GM13977 (cell line): ENCODE measurements at places on chromosomes 11 and 22.

DNA sequence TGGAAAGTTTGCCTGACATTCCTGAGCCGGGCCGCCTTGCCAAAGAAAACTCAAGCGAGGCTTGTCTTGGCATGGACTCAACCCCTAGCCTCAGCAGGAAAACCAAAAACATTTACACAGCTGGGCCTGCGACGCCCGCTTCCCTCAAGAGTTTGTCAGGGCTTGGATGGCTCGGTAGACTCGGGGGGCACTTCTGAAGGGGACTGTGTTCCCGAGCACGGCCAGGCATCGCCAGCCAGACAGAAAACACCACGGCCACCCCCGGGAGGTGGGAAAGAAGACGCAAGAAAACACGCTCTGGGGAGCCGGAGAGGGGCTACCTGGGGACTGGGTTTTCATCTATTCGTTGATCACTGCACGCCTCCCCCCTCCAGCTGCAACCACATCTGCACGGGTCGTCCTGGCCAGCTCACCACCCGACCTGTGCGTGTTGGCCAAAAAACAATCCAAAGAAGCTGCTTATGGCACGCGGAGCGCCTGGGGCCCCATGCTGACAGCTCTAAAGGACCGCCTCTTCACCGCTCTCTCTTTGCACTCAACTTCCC lies 380.7 kb downstream of the MN1 start:
- no peak for DNase-seq

GRCh38 chr11:1152316-1153104 lies 5.2 kb upstream of the MUC5AC start:
- DNase-seq = peak; percentile 51

DNA sequence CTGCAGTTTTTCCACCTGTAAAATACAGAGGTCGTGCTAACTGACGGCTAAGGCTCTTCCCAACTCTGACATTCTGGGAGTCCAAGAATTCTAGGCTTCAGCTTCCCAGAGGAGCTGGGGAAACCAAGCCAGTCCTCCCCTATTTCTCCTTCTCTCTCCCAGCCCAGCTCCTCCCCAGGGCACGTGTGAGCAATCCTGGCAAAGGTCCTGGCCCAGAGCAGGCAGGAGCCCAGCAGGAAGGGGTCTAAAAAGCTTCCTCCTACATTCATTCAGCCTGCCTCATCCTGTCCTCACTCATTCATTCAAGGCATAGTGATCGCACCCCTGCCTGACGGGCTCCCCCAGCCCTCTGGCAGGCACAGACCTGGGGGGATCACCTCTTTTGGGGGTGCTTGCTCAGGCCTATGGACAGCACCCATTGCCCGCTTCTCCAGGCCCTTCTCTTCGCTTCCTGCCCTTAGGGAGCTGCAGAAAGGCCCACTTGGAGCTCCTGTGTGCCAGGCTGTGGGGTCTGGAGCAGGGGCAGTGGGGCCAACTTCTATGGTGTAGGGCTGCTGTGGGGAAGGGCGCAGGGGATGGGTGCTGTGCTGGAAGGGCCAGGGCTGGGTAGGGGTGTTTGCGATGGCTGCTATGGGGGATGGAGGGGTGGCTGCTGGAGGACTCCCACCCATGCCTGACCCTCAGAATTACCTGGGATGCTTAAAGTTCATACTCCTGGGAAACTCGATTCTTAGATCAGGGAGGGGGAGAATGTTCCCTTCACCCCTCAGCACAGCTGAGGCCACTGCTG lies 9.8 kb downstream of the KCNC1 start:
- DNase-seq = no peak

GRCh38 chr11:92457250-92457649 lies 232.6 kb downstream of the FAT3 start:
- no peak for DNase-seq

GRCh38 chr22:29979777-29980321 lies 96.9 kb downstream of the MTMR3 start:
- peak; percentile 16 for DNase-seq

DNA sequence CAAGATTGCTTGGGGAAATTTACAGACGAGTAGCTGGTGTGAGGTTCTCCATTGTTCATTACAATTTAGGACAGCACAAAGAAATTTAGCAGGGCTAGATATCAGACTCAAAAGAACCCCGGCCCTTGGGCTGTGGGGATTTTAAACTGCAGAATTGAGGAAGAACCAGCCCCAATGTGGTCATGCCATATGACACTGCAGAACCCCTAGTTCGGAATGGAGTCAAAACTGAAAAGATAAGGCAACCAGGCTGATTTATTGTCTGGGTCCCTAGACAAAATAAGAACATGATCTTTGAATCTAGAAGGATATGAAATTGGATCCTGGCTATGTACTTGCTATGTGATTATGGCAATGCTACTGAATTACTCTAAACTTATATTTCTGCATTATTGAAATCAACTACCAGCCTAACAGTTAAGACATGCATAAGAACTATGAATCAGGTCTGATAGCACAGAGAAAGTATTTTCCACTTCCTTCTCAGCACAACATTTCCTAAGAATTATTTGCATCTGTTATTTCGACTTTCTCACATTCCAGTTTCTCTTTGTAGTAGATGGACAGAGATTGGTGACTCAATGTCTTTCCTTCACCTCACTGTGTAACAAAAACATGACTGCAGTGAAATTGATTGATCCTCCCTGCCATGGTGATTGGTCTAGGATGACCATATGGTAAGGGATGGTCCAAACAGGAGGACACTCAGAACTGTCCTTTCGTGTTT lies 13.2 kb downstream of the MMP3 start:
- no peak for DNase-seq

GRCh38 chr22:25602916-25603315 lies 38.4 kb downstream of the GRK3 start:
- DNase-seq = no peak

DNA sequence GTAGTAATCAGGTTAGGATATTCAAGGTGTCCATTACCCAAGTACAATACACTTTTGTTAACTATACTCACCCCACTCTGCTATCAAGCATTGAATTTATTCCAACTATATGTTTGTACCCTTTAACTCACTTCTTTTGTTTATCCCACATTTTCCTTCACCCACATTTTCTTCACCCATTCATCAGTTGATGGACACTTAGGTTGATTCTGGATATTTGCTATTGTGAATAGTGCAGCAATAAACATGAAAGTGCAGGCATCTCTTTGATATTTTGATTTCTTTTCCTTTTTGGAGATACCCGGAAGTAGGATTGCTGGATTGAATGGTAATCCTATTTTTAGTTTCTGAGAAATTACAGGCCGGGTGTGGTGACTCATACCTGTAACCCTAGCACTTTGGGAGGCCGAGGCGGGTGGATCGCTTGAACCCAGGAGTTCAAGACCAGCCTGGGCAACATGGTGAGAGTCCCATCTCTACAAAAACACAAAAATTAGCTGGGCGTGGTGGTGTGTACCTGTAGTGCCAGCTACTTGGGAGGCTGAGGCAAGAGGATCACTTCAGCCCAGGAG lies 6.5 kb downstream of the TMEM25 start:
- DNase-seq = no peak

GRCh38 chr22:29342577-29343312 lies 27.2 kb upstream of the RASL10A start:
- no peak for DNase-seq

- DNase-seq = no peak
Observed at GRCh38 chr11:112565551-112565950, 304.9 kb upstream of the PLET1 start.

GRCh38 chr11:111745719-111746504 lies 20.3 kb downstream of the PPP2R1B start:
- DNase-seq = no peak

GRCh38 chr11:86984701-86985100 lies 29.5 kb upstream of the FZD4 start:
- DNase-seq = no peak

DNA sequence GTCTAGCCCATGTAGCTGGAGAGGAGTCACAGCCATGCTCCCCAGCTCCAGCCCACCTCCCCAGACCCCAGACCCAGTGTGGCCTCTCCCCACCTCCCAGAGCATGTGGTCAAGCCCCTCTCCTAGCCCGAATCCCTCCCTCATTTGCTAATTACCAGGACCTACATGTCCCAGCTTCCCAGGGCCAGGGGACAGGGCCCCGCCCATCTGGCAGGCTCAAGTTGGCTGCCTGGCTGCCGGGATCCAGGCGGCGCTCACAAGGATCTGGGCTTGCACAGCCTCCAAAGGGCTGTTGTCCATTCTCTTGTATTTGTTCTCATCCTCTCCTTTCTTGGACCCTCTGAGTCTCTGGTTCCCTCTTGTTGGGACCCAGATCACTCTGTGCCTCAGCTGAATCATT lies 4.6 kb upstream of the MIF start:
- DNase-seq = no peak

GRCh38 chr11:75872887-75873416 lies 57.9 kb downstream of the UVRAG start:
- peak; percentile 26 for DNase-seq

- DNase-seq = no peak
Observed at GRCh38 chr11:30328681-30329080, 5.8 kb downstream of the ARL14EP start.

DNA sequence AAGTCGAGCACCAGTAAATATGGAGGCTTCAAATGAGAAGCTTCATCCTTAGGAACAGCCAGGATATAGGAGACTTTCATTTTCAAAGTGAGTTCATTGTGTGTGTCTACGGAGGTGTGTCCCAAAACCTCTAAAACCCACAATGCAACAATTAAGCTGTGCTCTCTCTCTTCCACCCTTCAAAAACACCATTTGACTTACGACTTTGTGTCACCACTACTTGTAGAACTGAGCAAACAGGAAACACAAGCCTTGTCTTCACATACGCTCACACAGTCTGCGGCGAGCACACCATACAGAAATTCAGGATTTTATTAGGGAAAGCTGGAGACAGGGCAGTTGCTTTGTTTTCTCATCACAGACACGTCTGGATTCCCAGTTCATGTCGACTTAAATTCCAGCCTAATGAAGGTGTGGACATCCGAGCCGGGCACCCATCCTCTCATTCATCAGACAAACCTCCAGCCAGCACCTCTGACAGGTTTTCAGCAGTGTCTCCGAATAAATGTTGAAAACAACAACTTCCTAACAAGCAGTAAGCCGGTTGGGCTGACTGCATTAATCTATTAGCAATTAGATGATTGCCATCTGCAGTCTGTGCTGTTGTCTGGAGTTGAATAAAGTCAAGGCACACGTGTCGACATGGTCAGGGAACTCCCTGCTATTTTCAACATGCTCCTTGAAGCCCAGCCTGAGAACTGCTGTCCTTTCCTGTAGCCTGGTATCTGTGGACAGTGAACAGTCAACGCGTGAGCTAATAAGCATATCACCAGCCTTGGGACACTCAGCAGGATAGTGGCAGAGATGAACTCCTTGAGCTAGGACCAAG lies 1411.1 kb downstream of the BRD1 start:
- no peak for DNase-seq

GRCh38 chr11:72773291-72773690 lies 20.6 kb downstream of the STARD10 start:
- DNase-seq = no peak

DNA sequence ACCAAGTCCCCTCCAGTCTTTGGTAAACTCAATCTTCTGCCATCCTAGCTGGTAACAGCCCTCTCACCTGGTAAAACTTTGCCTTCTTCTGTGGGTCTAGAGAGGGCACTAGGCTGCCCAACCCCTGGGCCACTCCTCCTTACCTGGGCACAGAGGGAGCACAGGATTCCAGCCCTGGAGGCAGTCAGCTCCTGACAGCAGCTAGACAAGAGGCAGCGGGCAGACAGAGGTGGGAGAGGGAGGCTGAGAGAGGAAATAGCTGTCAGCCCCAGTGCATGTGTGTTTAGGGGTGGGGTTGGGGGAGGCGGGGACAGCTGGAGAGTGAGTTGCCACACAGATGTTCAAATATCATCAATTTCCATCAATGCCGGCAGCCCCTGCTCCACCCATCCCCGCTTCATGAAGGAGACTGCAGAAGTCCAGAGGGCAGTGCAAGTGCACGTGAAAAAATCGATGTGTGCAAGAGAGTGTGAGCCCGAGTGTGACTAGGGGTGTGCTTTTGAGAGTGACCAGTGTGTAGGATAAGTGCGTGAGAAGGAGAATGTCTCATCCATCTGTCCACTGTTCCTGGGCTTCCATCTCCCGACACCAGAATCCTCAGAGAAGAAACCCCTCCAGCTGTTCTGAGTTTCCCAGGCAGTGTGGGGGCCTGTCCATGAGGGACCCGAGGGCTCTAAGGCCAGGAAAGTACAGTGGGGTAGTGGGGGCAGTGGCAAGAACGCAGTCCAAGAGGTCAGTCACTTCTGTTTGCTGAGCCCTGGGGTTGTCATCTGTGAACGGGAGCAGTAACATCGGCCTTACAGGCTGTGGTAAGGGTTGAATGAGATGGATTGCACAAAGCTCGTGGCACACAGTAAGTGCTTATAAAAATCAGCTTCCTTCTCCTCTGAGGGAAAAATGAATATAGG lies at the start of gene PTGDR2:
Gene PTGDR2, minus strand, starts transcription at position 225 of the 908 bp plus-strand sequence. CDS start 2,228 bp downstream, outside the sequence.
- DNase-seq = no peak

DNA sequence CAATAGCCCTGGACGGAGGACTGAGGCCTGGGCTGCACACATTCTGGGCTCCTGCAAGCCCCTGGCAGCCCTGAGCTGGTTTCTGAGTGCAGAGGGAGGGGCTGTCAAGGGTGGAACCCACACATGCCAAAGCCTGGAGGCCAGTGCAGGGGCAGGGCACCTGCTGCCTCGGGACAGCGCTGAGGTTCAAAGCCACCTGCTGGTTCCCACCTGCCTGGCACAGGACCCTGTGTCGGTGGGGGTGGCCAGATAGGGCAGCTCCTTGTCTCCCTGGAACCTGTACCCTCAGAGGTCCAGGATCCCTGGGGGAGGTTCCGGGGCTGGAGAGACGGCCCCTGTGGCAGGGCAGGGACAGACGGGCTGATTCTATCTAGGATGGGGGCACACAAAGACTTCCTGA lies 40.8 kb downstream of the RTN4R start:
- no peak for DNase-seq

DNA sequence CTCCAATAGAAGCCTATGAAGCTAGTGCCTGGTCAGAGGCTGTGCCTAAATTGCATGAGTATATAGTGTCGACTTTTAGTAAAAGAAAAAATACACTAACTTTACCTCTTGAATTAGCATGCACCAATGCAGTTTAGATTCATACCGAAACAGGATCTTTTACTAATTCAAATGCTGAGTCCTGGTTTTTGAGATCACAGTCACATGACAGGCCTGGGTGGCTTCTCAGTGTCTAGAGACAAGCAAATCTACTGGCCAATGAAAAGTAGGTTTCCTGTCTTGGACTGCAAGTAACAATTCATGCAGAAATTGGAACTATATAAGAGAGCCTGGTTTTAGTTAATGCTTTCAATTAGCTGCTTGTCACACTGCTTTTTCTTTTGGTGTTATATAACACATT lies 7.2 kb downstream of the ARHGEF12 start:
- DNase-seq = peak; percentile 74

GRCh38 chr11:82038154-82038553 lies 695.5 kb downstream of the FAM181B start:
- no peak for DNase-seq
